ENCODE measurements at places on chromosomes 13 and 19.
A peak's percentile ranks its signal among the peaks of the same experiment; 100 is the strongest.

DNA sequence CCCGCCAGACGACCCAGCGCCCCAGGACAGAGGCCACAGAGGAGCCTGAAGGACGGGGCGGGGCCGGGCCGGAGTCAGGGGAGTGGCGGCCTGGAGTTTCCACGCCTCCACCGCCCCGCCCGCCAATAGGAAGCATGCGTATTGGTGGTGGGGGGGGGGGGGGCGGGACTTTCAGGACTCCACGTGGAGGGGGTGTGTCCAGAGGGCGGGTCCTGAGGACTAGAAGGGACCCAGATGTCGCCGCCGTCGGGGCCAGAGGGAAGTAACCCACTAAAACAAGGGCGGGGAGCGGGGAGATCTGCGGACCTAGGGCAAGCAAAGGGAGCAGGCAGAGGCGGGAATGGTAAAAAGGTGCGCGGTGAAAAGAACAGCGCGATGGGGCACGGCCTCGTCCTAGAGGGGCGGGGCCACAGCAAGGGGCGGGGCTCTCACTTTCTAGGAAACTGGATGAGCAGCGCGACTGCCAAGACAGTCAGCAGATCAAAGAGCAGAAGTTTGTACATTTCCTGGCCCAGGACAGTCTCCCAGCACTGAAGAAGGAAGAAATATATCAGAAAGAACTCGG lies 2.8 kb upstream of the LENG1 start:
- peak; percentile 44 for DNase-seq

DNA sequence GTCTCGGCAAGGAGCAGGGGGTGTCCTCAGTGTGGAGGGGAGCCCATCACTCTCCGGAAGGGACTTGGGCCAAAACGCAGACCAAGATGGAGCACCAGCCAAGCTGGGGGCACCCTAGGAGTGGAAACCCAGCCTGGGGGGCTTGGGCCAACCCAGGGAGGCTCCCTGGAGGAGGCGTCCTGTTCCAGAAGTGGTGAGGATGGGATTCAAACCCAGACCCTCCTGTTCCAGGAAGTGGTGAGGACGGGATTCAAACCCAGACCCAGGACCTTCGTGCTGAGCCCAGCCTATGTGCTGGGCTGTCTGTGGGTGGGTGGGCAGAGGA lies 848 bp upstream of the PLIN4 start:
- DNase-seq: no peak

GRCh38 chr13:101552786-101553185 lies 100.3 kb downstream of the ITGBL1 start:
- peak; percentile 55 for DNase-seq

- peak; percentile 63 for DNase-seq
Measured at GRCh38 chr19:17841810-17842662, 5.7 kb downstream of the JAK3 start.

DNA sequence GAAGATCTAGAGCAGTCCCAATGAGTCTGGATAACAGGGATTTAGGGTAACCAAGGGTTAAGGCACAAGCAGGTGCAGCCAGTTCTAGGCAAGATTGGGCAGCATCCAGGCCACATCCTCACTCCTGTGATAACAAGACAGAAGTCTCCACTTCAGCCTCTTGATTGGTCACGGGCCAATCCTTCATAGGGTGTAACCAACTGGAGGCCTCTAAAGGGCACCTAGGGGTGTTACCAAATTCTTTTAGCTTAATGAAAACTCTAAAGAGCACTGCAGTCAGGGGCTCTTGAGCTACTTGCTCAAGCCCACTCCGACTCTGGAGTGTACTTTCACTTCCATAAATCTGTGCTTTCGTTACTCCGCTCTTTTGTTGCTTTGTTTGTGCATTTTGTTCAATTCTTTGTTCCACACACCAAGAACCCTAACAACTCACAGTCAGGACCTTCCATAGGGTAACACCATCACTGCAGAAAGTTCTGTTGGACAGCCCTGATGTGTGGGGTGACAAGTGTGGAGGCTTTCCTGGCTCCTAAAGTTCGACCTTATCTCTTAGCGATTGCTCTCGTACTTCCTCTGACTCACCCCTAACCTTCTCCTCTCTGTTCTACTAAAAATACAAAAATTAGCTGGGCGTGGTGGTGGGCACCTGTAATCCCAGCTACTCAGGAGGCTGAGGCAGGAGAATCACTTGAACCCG lies 36.1 kb downstream of the ZSWIM9 start:
- DNase-seq: no peak

- DNase-seq: peak; percentile 55
Measured at GRCh38 chr13:31797154-31797775, 57.9 kb downstream of the RXFP2 start.

DNA sequence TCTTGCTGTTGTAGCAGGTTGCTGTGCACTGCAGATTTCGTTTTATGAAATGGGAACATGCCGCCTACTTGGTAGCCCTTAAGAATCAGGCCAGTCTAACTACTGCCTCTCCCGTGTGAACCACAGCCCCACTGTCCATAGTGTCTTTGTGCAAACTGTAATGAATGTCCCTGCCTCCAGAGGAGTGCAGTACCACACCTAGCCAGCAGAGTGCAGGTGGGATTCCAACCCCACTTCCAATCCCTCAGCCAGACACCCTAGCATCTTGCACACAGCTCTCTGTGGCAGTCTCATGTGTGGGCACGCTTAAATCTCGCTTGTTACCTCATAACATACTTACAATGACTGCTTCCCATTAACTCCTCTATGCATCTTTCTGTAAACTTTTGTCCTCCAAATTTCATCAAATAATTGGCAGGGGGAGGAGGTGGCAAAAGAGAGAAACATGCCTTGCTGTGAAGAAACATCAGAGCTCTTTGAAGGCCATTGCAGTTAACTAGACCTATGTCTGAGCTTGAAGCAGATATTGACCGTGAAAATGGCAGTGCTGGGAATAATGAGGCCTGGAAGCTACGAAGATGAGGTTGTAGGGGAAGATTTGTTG lies 47.2 kb downstream of the ZAR1L start:
- DNase-seq: no peak

DNA sequence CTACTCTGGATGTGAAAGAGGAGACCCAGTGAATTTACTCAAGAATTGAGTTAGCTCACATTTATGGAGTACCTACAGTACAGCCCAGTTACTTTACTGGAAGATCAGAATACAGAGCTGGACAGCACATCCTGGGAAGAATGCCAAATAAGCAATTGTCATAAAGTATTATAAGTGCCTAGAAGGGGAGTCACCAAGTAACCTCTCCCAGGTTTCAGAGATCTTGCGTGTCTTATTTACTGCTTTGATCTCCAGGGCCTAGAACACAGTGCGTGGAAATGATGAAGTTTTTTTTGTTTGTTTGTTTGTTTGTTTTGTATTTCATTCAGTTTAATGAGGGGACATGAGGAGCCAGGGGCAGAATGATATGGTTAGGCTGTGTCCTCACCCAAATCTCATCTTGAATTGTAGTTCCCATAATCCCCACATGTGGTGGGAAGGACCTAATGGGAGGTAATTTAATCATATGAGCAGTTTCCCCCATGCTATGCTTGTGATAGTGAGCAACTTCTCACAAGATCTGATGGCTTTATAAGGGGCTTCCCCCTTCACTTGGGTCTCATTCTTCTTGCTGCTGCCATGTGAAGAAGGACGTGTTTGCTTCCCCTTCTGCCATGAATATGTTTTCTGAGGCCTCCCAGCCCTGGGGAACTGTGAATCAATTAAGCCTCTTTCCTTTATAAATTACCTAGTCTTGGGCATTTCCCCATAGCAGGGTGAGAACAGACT lies 5.2 kb downstream of the GARRE1 start:
- DNase-seq: peak; percentile 45

- peak; percentile 48 for DNase-seq
Measured at GRCh38 chr13:99464441-99464949, 36.8 kb upstream of the TM9SF2 start.

GRCh38 chr13:23793711-23794110 lies 95.5 kb downstream of the MIPEP start:
- DNase-seq: no peak

DNA sequence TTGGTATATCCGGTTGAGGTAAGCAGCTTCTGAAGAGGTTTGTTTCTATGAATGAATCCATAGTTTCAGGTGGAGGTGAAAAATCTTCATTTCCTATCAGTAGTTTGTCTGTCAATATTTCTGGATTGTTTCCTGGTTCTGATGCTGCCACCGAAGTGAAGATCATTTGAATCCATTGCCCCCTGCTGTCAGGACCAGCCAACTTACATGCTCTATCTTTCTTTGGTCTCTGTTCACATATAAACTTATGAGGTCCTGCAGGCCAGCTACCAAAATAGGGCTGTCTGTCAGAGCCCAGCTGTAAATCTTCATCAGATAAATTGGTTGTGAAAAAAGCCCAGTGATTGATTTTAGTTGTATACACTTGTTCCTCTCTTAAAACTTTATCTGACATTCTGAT lies 15.2 kb upstream of the N4BP2L1 start:
- DNase-seq: peak; percentile 23

GRCh38 chr13:80547885-80548825 lies 207.2 kb upstream of the SPRY2 start:
- DNase-seq: no peak

GRCh38 chr19:45451131-45451849 lies 16.5 kb upstream of the FOSB start:
- DNase-seq: peak; percentile 88
